ENCODE measurements at places on chromosomes 2 and 18. TPM values are rescaled to one million over a fixed set of nuclear protein-coding genes. Genes with fewer than 3 reads are reported as not detected.

APOB gene
- 0.07 TPM for polyA plus RNA-seq

EFR3B gene
- polyA plus RNA-seq: 0.18 TPM

BOK gene
- 5.1 TPM for polyA plus RNA-seq

NEURL3 gene
- 1.8 TPM for polyA plus RNA-seq

CYP27C1 gene
- 0.05 TPM for polyA plus RNA-seq

MERTK gene
- polyA plus RNA-seq: 16.5 TPM

LRRTM4 gene
- polyA plus RNA-seq: 0.02 TPM

PSMA8 gene
- polyA plus RNA-seq: 0.84 TPM

CD226 gene
- 4.1 TPM for polyA plus RNA-seq

MC2R gene
- 0.18 TPM for polyA plus RNA-seq

TGFA gene
- 4.8 TPM for polyA plus RNA-seq

ACVR1C gene
- polyA plus RNA-seq: 0.23 TPM

MAPRE3 gene
- 17.0 TPM for polyA plus RNA-seq

TTN gene
- 1.1 TPM for polyA plus RNA-seq

DPP10 gene
- 0.02 TPM for polyA plus RNA-seq

COX7A2L gene
- polyA plus RNA-seq: 190 TPM

EVX2 gene
- polyA plus RNA-seq: not detected

GCG gene
- polyA plus RNA-seq: 3.7 TPM

CSRNP3 gene
- 0.68 TPM for polyA plus RNA-seq

HOXD1 gene
- polyA plus RNA-seq: 0.52 TPM

RAB27B gene
- 1.7 TPM for polyA plus RNA-seq

ALPI gene
- 0.34 TPM for polyA plus RNA-seq

TMEM247 gene
- not detected for polyA plus RNA-seq

SLC8A1 gene
- polyA plus RNA-seq: 0.46 TPM

PRSS56 gene
- 0.09 TPM for polyA plus RNA-seq

UBR3 gene
- 20.1 TPM for polyA plus RNA-seq

TLX2 gene
- polyA plus RNA-seq: 0.11 TPM

FBXO36 gene
- 1.8 TPM for polyA plus RNA-seq

All from thymus (tissue), 14 donors.